ENCODE measurements at places on chromosomes 4 and X.

GRCh38 chr4:109368661-109369060 lies 65.0 kb upstream of the SEC24B start:
- no peak for DNase-seq

DNA sequence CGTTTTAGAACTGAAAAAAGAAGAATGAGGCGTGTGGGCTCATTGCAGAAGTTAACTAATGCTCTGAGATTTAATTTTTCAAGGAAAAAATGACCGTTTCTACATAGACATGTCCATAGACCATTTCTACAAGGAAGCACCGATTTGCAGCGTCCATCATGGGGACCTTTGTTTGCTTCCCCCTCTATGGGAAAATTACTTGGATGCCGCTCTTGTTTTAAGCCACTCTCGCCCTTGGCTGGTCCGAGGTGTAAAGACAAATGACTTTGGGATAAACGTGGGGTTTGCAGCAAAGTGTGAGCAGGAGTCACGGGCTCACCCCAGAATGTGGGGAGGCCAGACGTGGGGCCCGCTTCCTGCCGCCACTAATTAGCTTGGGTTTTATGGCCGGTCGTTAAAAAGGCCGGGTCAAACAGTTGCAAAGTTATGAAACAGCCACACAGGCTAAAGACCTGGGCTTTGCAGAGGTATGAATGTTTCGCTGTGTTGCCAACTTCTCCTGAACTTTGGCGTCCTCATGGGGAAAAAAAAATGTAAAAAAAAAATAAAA lies 235.9 kb downstream of the SHOX start:
- DNase-seq, result no peak

GRCh38 chrX:44915361-44915868 lies 42.4 kb downstream of the KDM6A start:
- DNase-seq, result no peak

GRCh38 chr4:7365462-7366179 lies 69.1 kb downstream of the PSAPL1 start:
- no peak for DNase-seq

DNA sequence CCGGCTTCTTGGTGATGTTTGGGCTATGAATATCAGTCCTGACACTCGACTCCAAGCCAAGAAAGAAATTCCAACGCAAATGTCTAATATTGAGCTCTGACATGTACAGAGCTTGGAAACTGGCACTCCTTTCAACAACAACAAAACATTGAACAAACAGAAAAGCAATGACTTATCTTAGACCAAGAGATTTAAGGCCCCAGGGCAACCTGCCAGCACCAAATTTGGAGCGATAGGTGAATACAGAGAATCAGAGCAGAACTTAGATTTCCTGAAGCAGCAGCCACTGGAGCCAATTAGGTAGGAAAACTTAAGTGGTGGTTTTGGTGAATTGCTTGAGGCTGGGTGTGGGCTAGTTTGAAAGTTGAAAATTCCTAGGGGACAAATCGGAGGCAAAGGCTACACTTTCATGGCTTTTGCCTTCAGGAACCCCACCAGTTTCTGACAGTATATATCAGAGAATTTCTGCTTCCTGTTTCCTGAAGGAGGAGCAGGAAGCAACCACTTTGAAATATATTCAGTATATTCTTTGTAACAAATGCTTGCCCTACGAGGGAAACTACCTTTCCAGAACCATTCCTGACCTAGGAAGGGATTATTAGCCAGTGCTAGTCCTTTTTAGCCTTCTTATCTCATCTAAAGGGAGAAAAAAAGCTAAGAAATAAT lies 10.1 kb upstream of the FMR1 start:
- no peak for DNase-seq

DNA sequence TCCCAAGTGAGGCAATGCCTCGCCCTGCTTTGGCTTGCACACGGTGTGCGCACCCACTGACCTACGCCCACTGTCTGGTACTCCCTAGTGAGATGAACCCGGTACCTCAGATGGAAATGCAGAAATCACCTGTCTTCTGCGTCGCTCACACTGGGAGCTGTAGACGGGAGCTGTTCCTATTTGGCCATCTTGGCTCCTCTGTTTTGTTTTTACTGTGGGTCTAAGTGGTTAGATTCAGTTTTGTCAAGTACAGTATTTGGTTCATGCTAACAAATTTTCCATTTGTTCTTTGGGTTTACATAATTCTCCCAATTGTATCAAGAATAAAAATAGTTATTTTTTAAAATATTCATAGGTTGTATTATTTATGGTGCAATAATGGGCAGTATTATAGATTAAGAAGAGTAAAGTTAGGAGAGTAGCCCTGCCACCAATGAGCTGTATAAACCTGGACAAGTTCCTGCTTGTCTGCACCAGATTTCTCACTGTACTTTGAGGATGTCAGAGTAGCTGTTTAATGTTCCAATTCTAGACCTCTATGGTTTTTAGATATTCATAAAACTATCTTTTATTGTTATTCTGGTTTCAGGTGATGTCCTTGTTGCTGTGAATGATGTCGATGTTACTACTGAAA lies 23.4 kb downstream of the INTU start:
- DNase-seq, result no peak

GRCh38 chrX:72609313-72609712 lies 36.7 kb upstream of the HDAC8 start:
- no peak for DNase-seq

DNA sequence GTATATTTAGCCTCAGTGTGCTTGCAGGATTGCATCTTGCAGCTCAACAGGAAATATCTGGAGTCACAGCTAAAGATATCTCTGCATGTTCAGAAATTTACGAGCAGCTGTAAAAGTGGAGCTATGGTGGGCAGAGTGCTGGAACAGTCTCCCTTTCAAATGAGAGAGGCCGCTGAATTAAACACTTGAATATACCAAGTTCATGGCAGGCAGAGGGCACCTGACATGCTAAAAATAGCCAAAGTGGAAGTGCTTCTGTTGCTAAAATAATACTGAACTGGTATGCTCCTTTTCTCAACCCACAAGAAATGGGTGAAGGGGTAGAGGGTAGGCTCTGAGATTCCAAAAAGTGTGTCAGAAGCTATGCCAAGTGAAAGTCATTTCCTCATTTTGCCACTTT lies 98.1 kb downstream of the MGST2 start:
- no peak for DNase-seq

DNA sequence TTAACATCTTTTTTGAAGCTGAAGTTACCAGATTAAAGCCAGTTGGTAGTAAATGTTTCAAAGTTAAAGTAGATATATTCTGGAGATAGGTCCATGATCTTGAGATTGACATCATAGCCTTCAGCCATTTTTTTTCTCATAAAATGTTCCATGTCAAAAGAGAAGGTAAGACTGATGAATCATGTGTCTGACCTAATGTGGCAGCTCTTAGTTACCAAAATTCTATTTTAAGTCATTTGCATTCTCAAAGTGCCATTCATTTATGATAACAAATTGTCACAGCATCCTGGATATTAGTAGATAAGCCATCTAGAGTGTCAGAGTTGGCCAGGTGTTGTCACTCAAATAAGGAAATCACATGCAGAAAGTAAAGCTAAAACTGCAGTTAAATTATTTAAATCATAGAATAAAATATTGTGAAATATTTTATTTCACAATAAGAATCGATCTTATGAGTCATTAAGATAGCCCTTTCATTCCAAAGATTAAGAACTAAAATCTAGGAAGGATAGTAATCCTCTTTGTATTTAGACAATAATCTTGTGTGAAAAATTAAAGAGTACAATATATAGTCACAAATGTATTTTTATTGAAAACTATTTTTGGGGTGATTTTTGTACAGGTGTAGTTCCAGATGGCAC lies 65.7 kb upstream of the ADAD1 start:
- no peak for DNase-seq

DNA sequence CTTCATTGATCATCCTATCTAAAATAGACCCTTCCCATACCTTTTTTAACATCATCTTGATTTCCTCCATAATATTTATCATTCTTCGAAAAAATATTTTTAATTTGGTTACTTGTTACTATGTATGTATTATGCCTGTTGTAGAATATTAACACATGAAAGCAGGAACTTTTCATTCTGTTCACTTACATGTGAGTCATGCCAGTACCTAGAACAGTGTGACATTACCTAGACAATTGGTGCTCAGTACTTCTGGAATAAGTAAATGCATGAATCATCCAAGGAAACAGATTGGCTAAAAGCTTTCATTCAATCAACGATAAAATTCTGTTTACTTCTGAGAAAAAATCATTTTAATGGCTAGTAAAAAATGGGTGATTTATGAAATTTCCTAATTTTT lies 76.4 kb downstream of the CXXC4 start:
- DNase-seq, result no peak

DNA sequence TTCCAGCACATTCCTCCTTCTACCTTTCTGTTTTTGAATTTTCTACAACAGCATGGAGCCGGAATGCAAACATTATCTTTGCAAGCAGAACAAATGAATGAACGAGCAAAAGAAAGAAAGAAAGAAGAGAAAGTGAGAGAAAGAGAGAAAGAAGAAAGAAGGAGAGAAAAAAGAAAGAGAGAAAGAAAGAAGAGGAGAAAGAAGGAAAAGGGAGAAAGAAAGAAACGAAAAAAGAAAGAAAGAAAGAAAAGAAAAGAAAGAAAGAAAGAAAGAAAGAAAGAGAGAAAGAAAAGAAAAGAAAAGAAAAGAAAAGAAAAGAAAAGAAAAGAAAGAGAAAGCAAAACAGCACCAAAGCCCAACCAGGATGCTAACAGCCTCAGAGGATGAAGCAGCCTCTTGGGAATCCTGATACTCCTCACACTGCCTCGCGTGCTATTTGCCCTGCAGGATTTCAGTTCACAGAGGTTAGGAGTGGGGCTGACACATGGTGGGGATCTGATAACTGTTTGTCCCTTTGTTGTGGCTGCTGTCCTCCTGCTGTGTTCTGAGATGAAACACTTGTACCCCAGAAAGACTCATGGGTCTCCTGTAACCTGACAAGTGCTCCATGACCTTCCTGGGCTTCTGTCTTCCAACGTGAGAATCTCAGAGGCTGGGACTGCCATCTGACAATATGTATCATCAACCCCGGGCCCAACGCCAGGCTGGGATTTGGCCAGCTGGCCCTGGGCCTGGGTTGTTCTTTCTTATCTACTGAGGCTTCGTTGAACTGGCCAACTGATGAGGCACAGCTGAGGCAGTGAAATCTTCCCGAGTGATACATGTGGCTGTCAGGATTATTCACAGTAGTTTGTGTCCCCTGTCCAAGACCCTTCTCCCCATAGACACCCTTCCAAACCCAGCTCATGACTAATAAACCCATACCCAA lies 61.0 kb downstream of the SEPSECS start:
- no peak for DNase-seq

GRCh38 chr4:146333187-146333894 lies 119.0 kb downstream of the REELD1 start:
- DNase-seq, result no peak

- DNase-seq, result no peak
Measured at GRCh38 chrX:15344106-15344505, 8.8 kb upstream of the PIGA start.

- no peak for DNase-seq
Measured at GRCh38 chr4:8041172-8041571, 101.5 kb upstream of the AFAP1 start.

DNA sequence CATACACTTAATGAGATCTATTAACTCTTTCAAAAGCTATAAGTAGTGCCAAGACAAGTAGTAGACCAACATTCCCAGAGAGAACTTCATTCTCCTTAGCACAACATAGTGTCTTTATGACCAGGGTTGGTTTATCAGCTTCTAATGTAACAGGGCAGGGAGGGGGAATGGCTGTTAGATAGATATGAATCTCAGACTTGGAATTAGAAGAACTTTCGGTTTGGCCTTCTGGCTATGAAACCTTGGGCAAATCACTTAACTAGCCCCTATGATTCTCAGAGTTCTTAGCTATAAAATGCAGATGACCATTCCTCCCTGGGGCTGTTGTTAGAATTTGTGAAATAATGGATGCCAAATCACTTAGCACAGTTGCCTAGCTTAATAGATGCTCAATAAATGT lies 132.2 kb downstream of the SLC10A7 start:
- no peak for DNase-seq

GRCh38 chr4:89754531-89754930 lies 82.4 kb downstream of the SNCA start:
- DNase-seq, result no peak

GRCh38 chr4:54187148-54187547 lies 41.9 kb upstream of the PDGFRA start:
- DNase-seq, result no peak

- no peak for DNase-seq
Measured at GRCh38 chr4:176761872-176762271, 30.9 kb downstream of the VEGFC start.

GRCh38 chr4:159178979-159179969 lies 76.4 kb downstream of the RAPGEF2 start:
- no peak for DNase-seq

GRCh38 chrX:101136235-101136634 lies 38.2 kb downstream of the CENPI start:
- no peak for DNase-seq

DNA sequence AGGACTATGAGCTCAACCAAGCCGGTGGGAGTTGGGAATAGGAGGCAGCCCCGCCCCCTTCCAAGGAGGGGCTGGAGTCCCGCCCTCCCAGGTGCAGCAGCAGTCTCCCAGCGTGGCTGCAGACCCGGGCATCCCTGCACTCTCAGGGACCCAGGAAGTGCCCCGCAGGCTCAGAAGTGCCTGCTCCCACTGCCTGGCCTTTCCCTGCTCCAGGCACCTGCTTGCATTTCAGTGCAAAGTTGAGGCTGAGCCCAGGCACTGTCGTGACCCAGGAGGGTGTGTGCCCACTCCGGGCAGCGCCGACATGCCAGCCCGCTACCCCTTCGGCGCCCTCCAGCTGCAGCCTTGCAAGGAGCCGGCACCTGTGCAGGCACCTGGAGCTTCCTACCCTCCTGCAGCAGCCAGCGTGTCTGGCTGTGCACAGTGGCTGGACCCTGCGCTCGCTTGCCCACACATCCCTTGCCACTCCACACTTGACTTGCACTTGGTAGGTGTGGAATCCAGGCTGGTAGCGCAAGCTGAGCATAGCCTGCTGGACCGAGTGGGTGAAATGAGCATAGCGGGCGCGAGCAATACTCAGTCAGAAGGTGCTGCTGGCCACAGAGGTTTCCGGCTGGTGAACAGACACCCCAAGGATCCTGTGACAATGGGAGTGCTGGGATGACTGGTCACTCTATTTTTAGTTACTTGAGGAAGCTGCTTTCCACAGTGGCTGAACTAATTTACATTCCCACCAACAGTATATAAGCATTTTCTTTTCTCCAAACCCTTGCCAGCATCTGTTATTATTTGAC lies 236.3 kb downstream of the PCDH10 start:
- DNase-seq, result no peak

DNA sequence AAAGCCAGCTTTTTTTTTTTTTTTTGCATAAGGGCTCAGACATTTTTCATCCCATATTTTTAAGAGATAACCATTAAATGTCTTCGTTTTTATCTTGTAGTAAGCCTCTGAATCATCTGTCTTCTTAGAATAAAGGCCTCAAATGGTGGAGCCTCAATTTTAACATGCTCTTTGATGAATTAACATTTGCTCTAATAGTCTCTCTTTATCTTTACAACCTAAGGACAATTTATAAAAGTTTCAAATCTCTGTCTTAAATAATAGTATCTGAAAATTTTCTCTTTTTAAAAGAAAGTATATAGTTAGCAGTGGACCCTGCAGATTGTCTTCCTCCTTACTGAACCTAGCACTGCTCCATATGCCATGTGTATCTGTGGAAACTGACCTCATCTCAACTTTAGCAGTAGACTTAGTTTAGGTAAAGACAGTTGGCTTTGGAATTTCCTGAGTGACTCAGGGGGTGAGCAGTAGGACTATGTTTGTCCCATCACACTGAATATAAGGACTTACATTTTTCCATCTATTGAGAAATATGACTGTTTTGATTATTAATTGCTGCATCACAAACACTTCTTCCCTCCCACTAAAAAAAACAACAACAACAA lies 1658.0 kb downstream of the STIM2 start:
- DNase-seq, result no peak

GRCh38 chrX:33333271-33333670 lies 121.9 kb upstream of the DMD start:
- DNase-seq, result no peak
